Aorta (tissue), 5 donors: ENCODE measurements at places on chromosomes 13 and 19. TPM values are rescaled to one million over a fixed set of nuclear protein-coding genes. Genes with fewer than 3 reads are reported as not detected.

- DNase-seq = no peak
These were observed 34.0 kb downstream of the DPF1 start for GRCh38 chr19:38190061-38190460.

DNA sequence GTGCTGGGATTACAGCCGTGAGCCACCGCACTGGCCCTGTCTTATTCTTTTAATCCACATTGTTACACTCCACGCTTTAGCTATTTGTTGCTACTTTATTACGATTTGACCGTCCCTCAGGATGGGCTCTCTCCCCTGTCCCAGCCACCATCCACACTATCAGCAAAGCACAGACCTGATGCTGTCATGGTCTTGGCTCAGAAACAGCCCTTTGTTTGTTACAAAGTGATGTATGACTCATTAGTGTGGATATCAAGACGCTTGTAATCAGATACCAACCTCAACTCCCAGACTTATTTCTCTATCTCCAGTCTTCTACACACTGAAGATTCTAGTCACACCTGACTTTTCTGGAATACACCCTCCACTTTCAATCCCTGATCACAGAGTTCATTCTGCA lies 84.6 kb upstream of the FREM2 start:
- DNase-seq = no peak

DNA sequence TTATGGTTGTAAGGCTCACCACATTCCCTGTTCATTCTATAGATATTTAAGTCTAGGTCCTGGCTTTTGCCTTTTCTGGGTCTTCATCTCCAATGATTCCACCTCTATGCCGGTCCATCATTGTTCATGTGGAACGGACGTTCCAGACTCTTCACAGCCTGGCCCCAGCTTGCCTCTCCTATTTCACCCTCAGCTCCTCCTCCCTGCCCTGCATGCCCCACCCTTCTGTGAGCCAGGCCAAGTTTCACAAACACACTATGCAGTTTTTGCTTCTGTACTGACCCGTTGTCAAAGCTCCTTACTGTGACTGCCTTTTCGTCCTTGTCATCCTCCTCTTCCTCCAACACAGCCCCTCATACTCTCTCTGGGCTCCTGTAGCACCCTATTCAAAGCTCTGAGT lies 31.3 kb downstream of the TEX26 start:
- DNase-seq = no peak

DNA sequence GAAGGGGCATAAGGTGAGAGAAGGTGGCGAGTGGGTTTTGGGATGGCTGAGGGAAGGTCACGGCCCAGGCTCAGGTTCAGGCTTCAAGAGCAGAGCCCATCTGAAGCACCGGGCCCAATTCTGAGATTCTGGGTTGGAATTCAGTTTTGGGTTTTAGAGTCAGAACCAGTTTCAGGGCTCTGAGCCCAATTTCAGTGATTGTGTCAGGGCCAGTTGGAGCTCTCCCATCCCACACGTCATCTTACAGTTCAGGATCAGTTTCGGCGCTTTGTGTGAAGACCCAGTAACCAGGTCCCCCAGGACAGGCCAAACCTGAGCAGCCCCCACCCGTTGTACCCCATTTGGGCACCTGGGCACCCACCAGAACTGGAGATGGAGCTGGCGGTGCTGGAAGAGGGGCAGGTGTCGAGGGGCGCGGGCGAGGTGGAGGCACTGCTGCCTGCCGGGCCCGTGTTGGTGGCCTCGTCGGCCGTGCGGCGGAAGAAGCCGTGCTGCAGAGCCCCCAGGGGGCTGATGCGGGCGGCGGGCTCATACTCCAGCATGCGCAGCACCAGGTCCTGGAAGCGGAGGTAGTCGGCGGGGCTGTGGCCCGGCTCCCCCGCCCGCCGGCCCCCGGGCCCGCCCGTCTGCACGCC lies 7.5 kb downstream of the DYRK1B start:
- no peak for DNase-seq

GRCh38 chr13:37381502-37381901 lies 217.1 kb downstream of the POSTN start:
- DNase-seq = no peak

The ATP8B3 gene
- 0.63 TPM for polyA plus RNA-seq

The FGF22 gene
- 0.63 TPM for polyA plus RNA-seq

DNA sequence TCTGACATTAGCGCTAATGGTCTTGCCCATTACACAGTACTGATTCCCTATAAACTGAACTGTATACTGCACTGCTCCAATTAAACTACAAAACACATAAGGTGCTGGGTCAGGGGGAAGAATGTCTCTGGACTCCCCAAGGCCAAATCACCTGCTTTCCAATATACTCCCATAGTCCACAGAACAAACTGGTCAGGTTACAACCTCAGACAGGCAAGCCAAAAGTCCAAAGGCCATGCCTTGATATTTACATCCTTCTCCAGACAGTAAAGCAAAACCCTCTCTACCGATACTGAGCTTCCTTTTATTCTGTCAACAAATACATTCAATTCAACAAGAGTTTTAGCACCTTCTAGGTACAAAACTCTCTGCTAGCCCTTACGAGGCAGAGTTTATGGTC lies 8.9 kb downstream of the ZNF541 start:
- DNase-seq = no peak

DNA sequence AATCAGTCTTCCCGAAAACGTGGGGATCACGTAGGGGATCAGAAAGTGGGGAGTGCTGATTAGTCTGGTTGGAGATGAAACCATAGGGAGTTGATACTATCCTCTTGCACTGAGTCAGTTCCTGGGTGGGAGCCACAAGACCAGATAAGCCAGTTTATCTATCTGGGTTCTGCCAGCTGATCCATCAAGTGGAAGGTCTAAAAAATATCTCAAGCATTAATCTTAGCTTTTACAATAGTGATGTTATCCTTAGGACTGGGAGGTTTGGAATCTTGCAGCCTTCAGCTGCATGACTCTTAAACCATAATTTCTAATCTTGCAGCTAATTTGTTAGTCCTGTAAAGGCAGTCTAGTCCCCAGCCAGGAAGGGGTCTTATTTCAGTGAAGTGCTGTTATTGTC lies 2474.2 kb downstream of the PCDH9 start:
- DNase-seq = no peak

- DNase-seq = no peak
These were observed 29.4 kb upstream of the KDM4B start for GRCh38 chr19:4939466-4939865.

DNA sequence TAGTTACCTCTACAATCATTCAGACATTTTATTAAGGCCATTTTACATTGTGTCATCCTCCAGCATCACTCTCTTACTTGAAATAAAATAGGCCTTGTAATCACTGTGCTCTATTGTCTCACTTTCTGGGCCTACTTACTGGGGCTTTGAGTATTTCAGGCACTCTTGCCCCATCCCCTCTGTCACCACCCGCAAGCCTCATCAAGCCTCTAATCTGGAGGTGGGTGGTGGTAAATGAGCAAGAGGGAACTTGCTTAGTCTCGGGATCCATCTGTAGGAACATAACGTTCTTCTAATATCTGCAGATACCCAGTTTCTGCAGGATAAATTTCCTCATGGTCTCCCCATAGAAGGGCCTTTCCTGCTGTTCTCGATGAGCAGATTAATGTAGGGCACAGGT lies 19.4 kb upstream of the GPR18 start:
- no peak for DNase-seq

GRCh38 chr13:55106509-55106908 lies 2034.2 kb upstream of the PRR20A start:
- no peak for DNase-seq

The CPB2 gene
- polyA plus RNA-seq = not detected

DNA sequence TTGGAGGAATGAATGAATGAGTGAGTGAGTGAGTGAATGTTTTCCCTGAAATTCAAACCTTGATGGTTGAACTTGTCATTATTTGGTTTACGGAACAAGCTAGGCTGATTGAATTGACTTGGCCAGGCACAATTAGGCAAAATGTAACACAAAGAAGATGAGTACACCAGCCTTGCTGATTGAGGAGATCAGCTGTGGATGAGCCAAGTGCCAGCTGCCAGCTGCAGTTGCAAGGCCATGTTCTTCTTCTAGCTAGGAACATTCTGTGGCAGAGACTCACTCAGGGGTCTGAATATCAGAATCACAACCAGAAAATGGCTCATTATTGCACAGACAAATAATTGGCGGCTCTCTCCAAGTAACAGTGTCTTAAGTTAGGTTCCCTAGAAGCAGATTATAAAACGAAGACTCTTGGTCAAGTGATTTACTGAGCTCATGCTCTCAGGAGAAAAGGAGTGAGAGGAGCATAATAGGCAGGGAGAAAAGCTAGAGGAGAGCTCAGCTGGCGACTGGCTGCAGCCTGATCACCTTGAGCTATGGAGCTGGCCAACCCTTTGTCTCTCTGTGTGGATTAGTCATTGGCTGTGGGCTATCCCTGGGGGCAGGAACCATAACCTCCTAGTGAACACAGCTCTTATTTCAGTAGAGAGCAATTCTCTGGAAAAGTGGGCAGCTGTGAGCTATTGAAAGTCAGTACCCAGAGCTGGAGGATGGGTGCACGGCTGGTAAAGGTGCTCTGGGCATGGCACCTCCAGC lies 225.3 kb upstream of the SERP2 start:
- DNase-seq = no peak

DNA sequence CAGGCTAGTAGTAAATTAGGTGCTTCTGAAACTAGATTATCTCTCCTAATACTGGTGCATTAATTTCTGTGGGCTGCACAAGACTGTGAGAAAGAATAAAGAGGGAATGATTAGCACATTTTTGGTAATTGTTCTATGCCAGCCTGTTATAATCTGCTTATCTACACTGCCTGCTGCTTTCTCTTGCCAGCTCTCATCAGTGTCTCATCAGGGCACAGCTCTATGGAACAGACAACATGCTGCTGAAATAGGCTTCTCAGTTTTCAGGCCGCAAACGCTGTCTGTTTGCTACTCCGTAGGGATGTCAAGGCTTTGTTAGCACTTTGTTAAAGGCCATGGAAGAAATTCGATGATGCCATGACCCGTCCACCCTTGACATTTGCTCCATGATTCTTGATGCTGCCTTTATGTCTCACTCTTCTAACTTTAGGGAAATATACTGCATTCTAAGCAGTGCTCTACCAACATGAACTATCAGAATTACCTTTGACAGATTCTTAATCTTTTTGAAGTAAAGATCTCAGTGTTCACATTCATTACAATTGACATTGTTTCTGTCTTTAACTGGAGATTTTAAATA lies 84.0 kb upstream of the PRR20A start:
- DNase-seq = no peak

- peak; percentile 98 for DNase-seq
These were observed at the start of gene SNRPA for GRCh38 chr19:40750874-40751537. TSS of gene SNRPA (plus strand) at chr19:40751203. CDS start at chr19:40751409, 206 bp downstream.

The RTBDN gene
- 2.0 TPM for polyA plus RNA-seq

The SELENOV gene
- not detected for polyA plus RNA-seq

DNA sequence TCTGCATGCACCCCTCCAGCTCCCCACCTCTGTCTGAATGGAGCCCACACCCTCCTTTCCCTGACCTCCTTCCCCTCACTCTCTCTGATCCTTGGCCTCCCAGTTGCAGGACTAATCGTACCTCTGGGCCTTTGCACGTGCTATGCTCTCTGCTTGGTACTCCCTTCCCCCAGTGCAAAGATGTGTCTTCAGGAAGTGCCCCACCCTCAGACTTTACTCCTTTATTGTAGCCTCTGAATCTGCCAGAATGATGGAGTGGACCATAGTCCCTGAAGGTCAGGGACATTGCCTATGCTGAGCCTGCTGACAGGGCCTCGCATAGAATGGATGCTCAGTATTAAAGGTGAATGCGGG lies 1.3 kb upstream of the JUND start:
- DNase-seq = no peak

- DNase-seq = no peak
These were observed 5.5 kb downstream of the SLC7A1 start for GRCh38 chr13:29589967-29590366.

GRCh38 chr13:89925107-89925506 lies 1422.4 kb upstream of the MIR17HG start:
- no peak for DNase-seq

- no peak for DNase-seq
These were observed 185.4 kb downstream of the NBEA start for GRCh38 chr13:35127466-35127865.

The LHB gene
- 1.8 TPM for polyA plus RNA-seq

The CGB5 gene
- not detected for polyA plus RNA-seq

DNA sequence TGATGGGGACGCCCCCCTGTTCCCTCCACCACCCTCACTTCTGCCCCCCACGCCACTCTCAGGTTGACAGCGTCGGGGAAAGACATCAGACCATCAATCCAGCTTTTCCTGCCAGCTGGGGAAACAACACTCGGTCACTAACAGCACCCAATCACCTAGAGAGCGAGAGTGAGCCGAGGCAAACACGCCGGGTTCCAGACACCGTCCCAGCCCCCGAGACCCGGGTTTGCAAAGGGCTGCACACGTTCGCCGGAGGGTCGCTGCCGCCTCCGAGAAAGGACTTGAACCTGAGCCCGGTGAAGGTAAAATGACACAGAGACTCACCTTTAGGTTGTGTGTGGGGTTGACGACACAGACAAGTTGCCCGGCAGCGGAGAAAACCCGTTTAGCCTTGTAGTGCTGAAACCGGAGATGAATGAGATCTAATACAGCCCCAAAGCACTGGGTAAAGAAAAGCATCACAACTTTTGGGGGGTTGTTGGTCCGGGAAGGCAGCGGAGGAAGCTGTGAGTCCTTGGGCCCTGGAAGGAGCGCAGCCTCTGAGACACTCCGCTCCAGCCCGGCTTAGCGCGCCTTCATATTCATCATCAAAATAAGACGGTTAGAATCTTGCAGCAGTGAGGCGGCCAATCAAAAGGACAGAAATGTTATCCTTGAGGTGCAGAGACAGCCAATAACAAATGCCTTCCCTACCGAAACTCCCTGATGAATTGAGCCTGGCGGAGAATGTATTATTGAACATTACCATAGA lies at the start of gene SIAH3:
SIAH3 (minus strand) TSS at position 583 of the 751 bp plus-strand sequence; CDS start at position 459, 124 bp downstream.
- DNase-seq = no peak

The NXNL1 gene
- polyA plus RNA-seq = not detected

The TTC9B gene
- not detected for polyA plus RNA-seq

- no peak for DNase-seq
These were observed 115.9 kb upstream of the C1QTNF9B start for GRCh38 chr13:24013189-24013588.

The RYR1 gene
- 1.3 TPM for polyA plus RNA-seq

DNA sequence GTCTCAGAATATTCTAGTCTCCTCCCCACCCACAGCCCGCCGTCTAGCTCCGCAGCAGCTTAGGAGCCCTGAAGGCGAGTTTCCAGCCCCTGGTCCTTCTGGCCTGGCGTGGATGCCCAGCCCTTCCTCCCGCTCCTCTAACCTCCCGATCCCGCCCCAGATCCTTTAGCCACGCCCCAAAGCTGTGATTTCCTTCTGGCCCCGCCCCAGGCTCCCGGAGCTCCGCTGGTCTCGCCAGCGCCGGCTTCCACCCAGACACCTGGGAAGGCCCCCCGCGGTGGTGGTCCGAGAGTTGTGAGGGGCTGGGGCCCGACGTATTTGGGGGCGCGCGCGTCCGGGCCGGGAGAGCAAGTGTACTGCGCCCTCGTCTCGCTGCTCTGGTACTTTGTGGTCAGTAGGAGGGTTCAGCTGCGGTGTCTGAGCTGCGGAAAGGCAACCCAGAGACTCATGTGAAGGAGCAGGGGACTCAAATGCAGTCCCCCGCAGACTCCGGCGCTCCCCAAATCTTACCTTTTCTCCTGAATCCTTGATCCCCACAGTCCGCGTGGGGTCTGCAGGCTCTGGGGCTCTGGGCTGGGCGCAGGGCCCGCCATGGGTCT lies at the start of gene CGB7:
CGB7 (minus strand) TSS at position 114 of the 599 bp plus-strand sequence. CDS start 2,374 bp downstream, outside the sequence.
- DNase-seq = peak; percentile 92
